Heart right ventricle (tissue), 16 donors: ENCODE measurements at places on chromosomes 2 and 18. TPM values are rescaled to one million over a fixed set of nuclear protein-coding genes. Genes with fewer than 3 reads are reported as not detected.

Gene FSIP2
- 0.23 TPM for total RNA-seq

Gene ITGB6
- total RNA-seq, result 1.4 TPM

Gene TDRD15
- not detected for total RNA-seq

Gene SDC1
- 0.32 TPM for total RNA-seq

Gene CGREF1
- 0.40 TPM for total RNA-seq

Gene SERPINB3
- not detected for total RNA-seq

Gene MC5R
- not detected for total RNA-seq

Gene MERTK
- 5.9 TPM for total RNA-seq

Gene IL1F10
- total RNA-seq, result not detected
